Urinary bladder (tissue), 4 donors: ENCODE measurements at places on chromosomes 12 and 14. TPM values are rescaled to one million over a fixed set of nuclear protein-coding genes. Genes with fewer than 3 reads are reported as not detected.

ESRRB gene
- not detected for total RNA-seq

PPM1H gene
- 6.5 TPM for total RNA-seq

RAD9B gene
- total RNA-seq = 2.1 TPM

CLEC7A gene
- total RNA-seq = 4.5 TPM

GDF11 gene
- 5.6 TPM for total RNA-seq

MORN3 gene
- total RNA-seq = 0.16 TPM

DDX24 gene
- total RNA-seq = 55.1 TPM

EXOC3L4 gene
- total RNA-seq = 0.79 TPM

NOPCHAP1 gene
- 7.2 TPM for total RNA-seq

TAS2R43 gene
- 23.7 TPM for total RNA-seq

ZNF10 gene
- total RNA-seq = 18.3 TPM

KDM5A gene
- 69.5 TPM for total RNA-seq
